Cardiac fibroblast (primary cell): ENCODE measurements at places on chromosomes 2 and 18.
A peak's percentile ranks its signal among the peaks of the same experiment; 100 is the strongest.

DNA sequence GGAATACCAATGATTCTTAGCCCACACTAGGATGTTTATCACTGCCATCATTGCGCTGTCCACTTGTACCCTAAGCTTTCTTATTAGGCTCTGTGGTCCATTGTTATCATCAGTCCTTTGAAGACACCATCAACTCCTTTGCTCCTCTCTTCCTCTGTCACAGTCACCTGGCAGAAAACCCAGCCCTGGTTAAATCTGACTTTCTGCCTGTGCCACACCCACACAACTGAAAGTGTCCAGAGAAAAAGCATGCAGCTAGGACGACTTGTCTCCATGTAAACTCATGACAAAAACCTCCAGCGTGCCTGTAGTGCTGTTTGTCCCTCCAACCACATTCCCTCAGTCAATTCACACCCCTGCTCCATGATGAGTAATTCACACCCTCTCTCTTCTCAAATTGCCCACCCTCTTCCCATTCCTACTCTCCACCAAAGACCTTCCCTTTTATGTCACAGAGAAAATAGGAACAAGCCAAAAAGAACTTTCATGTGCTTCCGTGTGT, 297.4 kb upstream of the MGAT5 start:
- DNase-seq, result no peak

- peak; percentile 93 for DNase-seq
Measured at GRCh38 chr2:68062680-68063387, at the start of gene C1D. TSS of gene C1D (minus strand) at chr2:68063004. CDS start at chr2:68047310, 15,694 bp downstream.

- no peak for DNase-seq
Measured at GRCh38 chr2:160301420-160301819, 101.3 kb upstream of the ITGB6 start.

GRCh38 chr18:79944126-79944731, 7.2 kb downstream of the SLC66A2 start:
- DNase-seq, result peak; percentile 18

GRCh38 chr18:60872434-60872833, 460.8 kb upstream of the CDH20 start:
- DNase-seq, result no peak

- DNase-seq, result no peak
Measured at GRCh38 chr2:49271060-49271606, 116.8 kb upstream of the FSHR start.

DNA sequence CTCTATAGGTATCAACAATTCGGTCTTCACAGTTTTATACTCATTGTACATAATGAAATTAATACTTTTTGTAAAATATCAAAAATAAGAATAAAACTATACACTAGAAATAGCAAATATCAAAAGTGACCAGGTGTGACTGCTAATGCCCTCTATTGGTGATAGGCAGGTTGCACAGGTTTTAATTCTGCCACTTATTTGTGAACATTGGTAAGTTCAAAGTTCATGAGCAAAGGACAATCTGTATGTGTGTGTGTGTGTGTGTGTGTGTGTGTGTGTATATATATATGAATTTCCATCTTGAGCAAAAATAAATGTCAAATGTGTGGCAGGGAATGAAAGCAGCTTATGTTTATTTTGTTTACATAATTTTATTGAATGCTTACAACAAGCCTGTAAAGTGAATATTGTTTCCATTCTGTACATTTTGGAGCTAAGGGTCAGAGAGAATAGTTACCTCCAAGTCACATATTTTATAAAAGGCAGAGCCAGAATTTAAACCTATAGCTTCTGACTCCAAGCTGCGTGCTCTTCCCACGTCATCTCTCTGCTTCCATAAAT, 537.4 kb downstream of the CPS1 start:
- no peak for DNase-seq

- DNase-seq, result no peak
Measured at GRCh38 chr18:3879114-3879835, 429.3 kb downstream of the TGIF1 start.

DNA sequence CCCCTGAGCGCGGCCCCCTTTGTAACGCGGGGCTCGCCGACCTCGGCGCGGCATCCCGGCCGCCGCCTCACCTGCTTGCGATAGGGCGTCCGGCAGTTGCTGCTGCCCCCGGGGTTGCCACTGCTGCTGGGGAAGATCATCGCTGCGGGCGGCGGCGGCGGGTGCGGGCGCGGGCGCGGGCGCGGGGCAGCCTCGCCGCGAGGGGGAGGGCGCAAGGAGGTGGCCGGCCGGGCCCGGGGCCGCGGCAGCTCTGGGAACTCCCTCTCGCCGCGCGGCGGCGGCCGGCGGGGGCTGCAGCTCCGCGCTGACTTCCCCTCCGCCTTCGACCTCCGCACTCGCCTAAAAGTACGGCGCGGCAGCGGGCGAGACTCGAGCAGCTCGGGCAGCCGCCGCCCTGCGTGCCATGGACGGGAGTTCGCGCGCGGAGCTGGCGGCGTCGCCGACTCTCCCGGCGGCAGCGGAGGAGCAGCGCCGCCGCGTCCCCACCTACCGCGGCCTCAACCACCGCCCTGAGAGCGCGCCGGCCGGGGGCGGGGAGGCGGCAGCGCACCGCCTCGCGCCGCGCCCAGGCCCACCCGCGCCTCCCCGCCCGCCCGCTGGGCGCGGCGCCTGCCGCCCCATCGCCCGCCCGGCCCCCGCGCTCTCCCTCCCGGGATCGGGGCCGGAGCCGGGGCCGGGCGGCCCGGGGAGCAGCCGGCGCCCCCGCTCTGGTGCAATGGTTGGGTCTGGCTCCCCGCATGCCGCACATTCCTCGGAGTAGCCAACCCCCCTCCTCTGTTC, 86.0 kb downstream of the RBMS1 start:
- DNase-seq, result peak; percentile 67

DNA sequence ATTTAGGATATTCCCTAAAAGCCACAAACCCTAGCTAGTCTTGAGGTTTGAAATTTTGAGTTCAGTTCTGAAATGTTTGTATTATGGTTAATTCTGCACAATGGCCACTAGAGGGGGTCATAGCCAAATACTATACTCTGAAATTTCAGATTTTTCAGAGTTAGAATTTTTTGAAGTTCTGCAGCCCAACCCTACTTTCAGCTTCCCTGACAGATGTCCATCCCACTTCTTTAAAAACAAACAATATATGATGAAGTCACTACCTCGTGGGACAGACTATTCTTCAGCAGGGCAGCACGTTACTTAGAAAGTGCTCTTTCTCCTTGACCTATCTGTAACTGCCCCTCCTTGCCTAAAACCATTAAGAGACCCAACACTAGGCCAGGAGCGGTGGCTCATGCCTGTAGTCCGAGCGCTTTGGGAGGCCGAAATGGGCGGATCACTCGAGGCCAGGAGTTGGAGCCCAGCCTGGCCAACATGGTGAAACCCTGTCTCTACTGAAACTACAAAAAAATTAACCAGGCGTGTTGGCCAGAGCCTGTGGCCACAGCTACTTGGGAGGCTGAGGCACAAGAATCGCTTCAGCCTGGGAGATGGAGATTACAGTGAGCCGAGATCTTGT, 48.2 kb upstream of the PAPOLG start:
- DNase-seq, result peak; percentile 53

DNA sequence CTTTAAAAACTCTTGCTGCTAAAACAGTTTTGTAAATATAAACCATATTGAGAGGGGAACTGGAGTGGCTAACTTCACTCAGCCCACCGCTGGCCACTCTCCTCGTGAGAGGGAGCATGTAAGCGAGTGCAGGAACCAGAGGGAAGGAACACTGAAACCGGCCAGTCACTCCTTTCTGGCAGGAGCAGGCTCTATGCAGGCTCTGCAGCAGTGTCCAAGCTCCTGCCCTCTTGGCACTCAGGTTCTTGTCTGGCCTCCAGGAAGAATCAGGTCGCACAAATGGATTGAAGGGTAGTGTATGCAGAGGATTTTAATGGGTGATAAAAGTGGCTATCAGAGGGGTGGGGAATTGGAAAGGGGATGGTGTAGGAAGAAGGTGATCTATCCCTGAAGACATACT, 157.7 kb downstream of the TMX3 start:
- DNase-seq, result no peak

DNA sequence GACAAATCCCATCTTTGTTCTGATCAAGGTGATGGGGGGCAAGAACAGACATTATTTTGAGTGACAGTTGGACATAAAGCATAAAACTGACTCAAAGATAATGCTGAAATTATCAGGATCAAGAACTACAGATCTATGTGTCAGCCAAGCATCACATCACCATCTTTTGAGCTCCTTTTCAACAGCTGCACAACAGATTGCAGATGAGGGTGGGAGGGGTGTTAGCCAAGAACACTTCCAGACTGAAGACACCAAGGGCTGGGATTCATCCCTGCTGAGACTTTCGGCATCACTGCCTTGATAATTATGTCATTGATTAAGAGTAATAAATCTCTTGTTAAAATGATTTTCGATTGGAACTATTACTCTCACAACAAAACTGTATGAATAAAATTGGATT, 191.5 kb upstream of the NETO1 start:
- no peak for DNase-seq

DNA sequence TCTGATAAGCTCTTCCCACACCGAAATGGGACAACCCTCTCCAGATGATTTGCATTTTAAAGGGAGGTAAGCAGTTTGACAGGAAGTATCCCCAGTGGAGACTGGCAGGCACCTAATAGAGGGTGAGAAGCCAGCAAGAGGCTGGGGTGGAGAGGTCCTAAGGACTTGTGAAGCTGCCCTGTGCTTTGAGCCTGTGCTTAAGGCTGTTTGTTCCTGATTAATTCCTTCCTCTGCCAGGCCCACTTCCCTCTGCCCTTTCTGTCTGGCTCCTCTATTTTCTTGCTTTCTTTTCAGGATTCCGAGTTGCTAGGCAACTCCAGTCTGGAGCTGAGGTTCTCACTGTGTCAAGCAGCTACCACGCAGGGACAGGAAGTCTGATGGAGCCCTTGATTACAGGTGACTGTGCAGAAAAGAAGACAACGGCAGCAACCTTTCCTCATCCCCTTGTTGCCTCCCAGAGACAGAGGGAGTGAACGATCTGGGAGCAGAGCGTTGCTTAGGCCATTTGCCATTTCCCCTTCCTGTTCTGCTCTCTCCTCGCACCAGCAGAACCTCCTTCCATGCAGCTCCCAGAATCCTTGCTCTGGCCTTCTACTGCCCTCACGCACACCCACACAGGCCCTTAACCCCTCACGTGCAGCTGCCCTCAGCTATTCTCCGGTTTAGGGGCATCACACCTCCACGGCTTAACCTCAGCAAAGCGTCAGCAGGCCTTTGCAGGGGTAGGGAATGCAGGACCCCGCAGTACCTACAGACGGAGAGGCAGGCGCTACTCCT, 103.6 kb upstream of the CELF4 start:
- DNase-seq, result peak; percentile 26

GRCh38 chr2:215711471-215712034, 275.7 kb upstream of the FN1 start:
- peak; percentile 73 for DNase-seq

GRCh38 chr2:104944495-104944894, 90.6 kb downstream of the POU3F3 start:
- DNase-seq, result no peak

DNA sequence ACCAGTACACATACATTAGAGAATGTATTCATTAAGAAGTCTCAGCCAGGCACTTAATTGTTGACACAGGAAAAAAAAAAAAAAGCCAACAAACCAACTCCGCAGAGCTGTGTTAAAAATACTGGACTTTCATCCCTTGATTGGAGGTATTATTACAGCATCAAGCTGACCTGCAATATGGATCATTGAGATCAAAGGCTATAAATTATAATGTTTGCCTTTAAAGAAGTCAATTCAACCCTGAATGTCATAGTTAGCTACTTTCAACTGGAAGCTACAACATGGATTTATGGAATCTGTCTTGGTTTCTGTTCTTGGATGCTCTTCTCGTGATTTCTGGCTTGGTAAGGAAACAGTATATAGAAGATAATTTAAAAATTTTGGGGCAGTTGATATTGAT, at the start of gene MEP1B:
Gene MEP1B, plus strand, starts transcription at position 250 of the 400 bp plus-strand sequence. Its CDS starts 32 bp downstream, at position 282.
- no peak for DNase-seq

- DNase-seq, result no peak
Measured at GRCh38 chr2:11568436-11568835, 34.6 kb downstream of the GREB1 start.

DNA sequence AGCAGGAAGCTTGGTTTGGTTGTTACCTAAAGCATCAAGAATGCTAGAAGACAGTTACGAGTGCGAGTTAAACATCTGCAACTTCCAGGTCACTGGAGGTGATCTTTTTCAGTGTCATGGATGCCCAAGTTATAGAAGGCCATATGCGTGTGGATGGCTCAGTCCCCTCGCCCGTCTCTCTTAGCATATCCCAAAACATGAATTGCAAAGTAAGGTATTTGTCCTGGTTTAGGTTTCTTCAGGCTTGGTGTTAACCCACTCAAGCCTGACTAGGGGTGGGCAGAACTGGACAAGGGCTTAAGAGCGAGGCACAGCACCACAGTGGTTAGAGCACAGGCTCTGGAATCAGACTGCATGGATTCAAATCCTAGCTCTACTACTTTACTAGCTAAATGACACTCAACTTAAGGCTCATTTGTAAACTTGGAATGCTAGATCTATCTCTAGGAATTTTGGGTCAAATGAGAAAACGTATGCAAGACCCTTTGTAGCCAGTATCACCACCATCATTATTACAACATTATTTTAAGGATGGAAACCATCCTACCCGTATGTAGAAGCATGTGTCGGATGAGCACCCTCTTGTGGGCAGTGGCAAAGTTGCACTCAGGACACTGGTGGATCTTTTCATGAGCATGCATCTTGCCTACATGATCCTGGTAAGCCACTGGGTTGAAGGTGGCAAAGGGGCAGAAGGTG, 11.2 kb downstream of the ZNF142 start:
- DNase-seq, result peak; percentile 80

DNA sequence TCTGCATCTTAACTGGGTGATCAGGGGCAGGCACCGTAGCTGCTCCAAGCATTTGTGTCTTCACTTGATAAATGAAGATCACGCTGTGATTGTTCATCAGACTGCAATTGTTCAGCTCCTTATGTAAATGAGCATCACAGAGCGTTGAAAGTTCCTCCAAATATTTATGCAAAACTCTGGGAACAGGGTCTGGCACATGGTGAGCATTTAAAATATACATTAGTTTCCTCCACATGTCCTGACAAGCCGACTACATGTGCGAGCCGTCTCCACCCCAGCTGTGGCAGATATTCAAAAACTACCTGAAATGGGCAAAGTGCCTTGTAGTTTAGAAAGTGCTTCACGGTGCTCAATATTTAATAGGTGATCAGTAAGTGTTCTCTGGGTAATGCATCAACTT, 175.1 kb upstream of the ID2 start:
- no peak for DNase-seq

DNA sequence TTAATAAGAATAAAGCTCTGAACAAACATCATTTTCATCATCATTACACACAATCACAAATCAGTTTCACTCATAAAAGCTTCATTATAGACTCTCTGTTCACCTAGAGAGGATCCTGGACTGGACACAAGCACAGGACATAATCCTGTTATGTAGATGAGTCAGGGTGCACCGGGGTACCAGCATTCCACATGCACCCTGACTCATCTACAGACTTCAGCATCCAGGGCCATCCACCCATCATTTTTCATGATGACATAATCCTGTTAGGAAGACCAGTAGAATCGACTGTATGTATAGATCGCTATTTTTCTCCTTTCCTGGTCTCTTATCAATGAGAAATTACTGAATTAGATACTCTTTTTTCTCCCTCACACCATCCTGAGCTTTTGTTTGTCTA, 73.7 kb upstream of the PIK3C3 start:
- DNase-seq, result peak; percentile 67

GRCh38 chr2:176457481-176457880, 188.2 kb downstream of the MTX2 start:
- peak; percentile 10 for DNase-seq

- DNase-seq, result no peak
Measured at GRCh38 chr2:20557635-20558034, 93.3 kb downstream of the HS1BP3 start.

GRCh38 chr2:191699341-191699945, 21.5 kb downstream of the NABP1 start:
- peak; percentile 33 for DNase-seq
